ENCODE measurements at places on chromosomes 6 and 20.

DNA sequence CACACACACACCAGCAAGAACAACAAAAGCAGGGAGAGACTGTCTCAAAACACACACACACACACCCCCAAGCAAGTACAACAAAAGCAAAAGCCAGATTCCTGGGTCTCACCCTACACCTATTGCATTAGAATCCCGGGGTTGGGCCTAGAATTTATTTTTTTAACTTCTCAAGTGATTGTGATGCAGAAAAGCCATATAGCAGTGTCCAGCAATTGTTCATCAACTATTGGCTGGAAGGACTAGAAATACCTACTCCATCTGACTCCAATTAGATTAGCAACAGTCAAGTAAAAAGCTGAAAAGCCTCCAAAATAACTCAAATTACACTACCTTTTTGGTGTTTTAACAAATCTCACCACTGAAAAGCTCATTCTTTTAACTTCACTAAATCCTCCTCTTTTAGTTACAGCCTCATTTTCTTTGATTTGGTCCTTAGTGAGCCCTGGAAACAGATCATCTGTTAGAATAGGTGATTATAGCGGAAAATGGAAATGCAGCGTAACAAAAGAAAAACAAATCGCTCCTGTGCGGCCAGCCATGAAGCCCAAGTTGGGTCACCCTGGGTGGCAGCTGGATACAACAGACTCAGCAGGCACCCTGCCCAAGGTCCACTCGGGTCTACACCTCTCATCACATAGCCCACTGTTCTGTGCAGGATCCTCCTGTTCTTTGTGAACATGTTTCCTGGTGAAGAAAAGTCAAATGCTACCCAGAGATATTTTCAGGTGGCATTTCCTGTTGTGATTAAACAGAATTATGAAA is 38.7 kb downstream of the STAU1 start:
- no peak for DNase-seq

DNA sequence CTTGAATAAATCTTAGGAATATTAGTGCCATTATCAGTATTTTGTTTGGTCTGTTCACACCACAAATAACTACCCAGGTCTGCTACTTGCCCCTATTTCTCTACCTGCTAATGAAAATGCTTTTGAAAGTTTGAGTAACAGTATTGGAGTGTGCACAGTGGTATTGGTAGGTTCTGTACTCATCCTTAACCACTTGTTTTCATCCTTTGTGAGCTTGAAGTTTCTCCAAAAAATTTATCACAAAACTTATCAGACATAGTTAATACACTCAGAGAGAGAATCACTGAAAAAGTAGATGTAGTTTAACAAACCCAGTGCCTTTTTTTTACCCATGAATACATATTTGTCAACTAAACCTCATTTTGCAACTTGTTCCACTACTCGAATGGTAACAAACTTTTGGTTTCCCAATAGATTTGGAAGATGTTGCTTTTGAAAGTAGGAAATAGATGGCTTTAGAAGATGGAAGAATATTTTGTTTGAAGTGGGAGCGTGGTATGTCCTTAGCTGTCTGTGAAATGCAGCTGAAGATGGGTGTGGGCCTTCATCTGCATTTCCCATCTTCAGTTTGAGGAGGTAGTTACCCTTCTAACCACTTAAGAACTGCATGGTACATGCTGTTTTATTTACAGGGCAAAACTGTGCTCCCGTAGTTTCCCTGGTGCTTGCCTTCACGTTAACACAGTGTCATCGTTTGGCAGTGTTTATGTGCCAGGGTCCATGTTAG is 9.0 kb downstream of the PTPN1 start:
- peak; percentile 59 for DNase-seq

GRCh38 chr20:38060536-38060935 is 27.0 kb downstream of the RPRD1B start:
- DNase-seq: no peak

DNA sequence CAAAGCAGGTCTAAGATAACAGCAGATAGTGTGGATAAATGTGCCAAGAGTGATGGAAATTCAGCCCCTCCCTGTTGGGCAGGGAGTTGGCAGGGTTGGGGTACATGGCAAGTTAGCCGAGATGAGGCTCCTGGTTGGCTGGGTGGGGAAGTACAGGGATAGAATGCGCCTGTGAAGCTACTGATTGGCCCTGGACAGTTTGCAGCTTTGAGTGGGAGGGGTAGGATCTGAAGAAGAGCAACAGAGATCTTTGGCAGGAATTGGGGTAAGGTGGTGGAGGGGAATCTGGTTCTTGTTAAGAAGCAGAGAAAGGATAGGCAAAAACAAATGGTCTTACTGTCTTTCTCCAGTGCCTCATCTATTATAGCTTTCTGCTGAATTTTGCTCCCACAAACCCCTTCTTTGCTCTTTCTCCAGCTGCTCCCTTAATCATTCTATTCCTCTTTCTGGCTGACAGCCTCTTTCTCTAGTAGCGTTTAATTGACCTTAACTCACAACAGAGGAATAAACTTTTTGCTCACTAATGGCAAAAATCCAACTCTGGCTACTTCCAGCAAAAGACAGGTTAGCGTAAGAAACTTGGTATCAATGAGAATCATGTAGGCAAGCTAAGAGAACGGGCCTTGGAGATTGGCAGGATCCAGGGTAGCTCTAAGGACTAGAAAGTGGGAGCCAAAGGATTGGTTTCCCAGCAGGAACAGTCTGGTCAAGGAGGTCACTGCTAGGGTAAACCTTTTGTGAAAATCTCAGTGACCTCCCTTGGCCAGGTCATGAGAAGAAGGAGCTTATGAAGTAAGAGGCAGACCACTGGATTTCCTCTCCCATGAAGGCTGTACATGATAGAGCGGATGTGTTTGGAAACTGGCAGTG is 86.3 kb upstream of the CARMIL1 start:
- DNase-seq: no peak

GRCh38 chr20:62428396-62429295 is 1.3 kb upstream of the RBBP8NL start:
- no peak for DNase-seq

GRCh38 chr6:33925936-33926335 is 122.1 kb upstream of the MLN start:
- no peak for DNase-seq

DNA sequence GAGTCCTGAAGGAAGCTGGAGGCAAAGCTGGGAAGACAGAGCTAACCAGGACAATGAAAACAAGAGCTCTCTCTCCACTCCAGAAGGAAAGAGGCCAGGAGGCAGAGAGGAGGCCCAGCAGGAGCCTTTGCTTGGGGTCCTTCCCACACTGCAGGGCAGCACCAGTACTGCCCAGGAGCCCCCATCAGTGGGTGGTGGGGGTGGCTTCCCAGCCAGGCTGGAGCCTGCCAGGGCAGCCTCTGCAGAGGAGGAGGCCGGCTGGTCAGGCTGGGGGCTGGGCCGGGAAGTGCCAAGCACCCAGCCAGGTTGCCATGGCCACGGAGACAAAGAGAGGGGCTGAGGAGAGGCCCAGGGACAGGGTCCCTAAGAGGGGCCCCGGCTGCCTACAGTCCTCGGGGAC is 33.4 kb downstream of the PREX1 start:
- DNase-seq: no peak

GRCh38 chr6:71103130-71103529 is 146.3 kb upstream of the B3GAT2 start:
- DNase-seq: no peak

- no peak for DNase-seq
These were observed 41.3 kb downstream of the TRMT11 start for GRCh38 chr6:126027601-126028000.

DNA sequence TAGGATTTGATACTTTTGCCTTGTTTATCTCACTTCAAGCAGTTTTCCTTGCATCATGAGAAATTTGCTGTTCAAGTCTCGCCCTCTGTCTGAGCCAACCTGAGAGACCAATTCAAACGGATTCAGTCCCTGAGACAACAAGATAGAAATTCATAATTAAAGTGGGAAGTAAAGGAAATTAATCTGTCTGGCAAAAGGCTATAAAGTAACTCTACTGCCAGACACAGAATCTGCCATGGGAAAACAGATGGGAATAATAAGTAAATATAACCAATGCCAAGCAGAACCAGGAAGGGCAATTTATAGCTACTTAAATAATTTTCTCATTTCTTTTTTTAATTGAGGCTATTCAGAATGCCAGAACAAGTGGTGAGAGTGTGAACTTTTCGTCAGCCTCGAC is 239.6 kb downstream of the TFAP2C start:
- no peak for DNase-seq

DNA sequence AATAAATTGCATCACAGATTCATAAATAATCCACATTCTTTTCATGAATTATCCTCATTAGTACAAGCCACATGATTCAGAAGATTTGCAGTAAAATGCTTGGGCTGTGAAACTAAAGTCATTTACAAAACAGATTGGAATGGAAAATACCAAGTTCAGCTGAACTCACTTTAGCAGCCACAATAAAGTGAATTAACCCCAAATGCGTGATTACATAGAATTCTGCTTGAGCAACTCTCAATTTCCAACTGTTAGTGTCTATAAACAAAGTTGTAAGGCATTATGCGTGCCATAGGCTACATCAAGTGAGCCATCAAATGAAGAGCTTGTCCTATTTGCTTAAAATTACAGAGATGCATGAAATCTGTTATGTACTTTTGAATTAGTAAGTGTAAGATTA is 60.4 kb upstream of the GFRAL start:
- DNase-seq: no peak

- DNase-seq: no peak
These were observed 652.8 kb downstream of the PRKN start for GRCh38 chr6:162074641-162075275.

DNA sequence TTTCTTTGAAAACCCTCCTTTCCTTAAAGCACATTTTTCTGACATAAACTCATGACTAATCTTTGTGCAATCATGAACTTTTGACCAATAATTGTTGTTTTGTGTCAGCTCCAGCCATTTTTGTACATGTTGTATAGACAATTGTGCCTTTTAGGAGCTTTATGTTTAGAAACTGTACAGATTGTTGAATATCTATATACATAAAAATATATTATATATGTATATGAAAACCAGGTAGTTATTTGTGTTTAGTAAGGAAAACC is 125.7 kb upstream of the EDN1 start:
- DNase-seq: no peak

Measured in stimulated activated naive CD4-positive, alpha-beta T cell (primary cell).